ENCODE measurements at places on chromosomes 5 and 9.

GRCh38 chr9:30575691-30576090 is 1808.8 kb upstream of the ACO1 start:
- DNase-seq = no peak

DNA sequence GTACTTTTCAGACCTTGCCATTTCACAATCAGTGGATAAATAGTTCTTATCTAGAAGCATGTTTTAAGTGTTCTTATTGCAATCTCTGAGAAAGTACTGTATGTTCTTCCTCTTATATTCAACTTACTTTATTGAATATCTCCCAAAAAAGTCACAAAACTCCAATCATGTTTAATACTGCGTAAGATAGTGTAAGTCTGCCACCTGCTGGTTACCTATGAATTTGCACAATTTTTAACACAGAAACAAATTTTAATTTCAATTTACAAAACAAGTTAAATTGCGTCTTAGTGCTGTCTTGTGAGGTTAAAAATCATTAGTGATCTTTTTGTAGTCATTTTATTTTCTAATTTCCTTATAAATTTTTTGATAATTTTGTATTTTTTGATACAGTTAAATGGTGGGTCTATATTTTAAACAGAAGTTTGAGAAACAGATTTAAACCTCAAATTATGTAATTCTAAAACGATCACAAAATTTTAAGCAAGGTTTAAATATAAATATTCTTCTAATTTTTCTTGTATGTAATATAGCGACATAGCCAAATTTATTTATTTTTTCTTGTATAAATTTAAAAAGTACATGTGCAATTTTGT is 115.8 kb downstream of the EMB start:
- DNase-seq = no peak

DNA sequence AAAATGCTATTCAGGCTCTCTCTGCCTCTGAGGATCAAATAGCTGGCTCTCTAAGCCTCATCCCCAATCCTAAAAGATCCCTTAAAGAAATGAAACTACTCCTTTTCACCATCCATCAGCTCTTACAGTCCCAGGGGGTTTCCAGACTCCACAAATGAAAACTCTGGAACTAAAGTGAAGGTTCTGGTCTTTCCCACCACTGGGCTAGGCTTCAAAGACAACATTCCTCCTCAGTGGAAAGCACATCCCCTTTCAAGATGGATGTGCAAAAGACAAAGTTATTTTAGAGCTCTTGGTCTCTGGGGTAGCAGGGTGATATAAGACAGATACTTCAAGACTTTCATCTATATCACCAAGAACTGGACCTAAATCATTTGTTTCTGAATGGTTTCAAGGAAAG is 106.9 kb downstream of the DCP2 start:
- no peak for DNase-seq

- DNase-seq = no peak
These were observed 206.4 kb downstream of the PDZD2 start for GRCh38 chr5:31845361-31845760.

- DNase-seq = no peak
These were observed 255.0 kb downstream of the EFNA5 start for GRCh38 chr5:107415762-107416161.

DNA sequence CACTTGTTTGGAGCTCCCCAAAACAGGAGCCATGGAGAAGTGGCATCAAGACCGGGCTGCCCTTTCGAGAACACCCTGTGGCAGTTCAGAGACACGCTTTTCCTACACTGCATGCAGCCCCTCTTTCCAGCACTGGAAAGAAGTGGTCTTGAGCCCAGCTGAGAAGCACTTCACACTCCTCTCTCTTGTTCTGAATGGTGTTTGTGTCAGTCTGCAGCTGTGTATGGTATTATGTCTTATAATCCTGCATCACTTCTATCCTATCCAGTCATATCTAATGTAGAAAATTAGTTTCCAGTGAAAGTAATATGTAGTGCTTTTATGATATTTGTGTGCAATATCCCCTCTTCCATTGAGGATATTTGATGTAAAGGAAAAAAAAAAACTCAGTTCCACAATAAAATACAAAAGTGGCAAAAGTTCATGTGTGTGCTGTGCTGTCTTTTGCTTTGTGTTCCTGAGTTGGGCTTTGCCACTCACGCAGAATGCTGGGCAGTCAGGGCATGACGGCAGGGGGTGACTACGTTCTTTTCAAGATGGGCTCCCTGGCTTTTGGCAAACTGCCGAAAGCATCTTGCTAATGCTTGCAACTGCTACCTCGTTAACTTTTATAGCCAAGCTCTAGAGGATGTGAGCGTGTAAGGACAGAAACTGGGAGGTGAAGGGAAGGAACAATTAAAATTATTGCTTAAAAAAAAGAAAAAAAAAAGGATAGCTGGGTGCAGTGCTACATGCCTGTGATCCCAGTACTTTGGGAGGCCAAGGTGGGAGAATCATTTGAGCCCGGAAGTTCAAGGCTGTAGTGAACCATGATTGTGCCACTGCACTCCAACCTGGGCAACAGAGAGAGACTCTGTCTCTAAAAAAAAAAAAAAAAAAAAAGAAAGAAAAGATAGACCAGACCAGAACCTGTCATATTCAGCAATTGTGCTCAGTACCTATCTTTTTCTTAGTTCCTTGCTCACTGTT is 102.2 kb downstream of the MAP1B start:
- peak; percentile 82 for DNase-seq

All from NCI-H1092 (cell line).